ENCODE measurements at places on chromosomes 1 and 21. TPM values are rescaled to one million over a fixed set of nuclear protein-coding genes. Genes with fewer than 3 reads are reported as not detected.

Gene ZNF697
- total RNA-seq = 4.5 TPM

- DNase-seq = no peak
Observed at GRCh38 chr1:156379420-156380165, 10.6 kb downstream of the RHBG start.

Gene CYP2J2
- total RNA-seq = not detected

Gene PTPN14
- 8.9 TPM for total RNA-seq

Gene USH2A
- not detected for total RNA-seq

Gene THEM4
- not detected for total RNA-seq

Gene CCDC30
- total RNA-seq = 0.49 TPM

DNA sequence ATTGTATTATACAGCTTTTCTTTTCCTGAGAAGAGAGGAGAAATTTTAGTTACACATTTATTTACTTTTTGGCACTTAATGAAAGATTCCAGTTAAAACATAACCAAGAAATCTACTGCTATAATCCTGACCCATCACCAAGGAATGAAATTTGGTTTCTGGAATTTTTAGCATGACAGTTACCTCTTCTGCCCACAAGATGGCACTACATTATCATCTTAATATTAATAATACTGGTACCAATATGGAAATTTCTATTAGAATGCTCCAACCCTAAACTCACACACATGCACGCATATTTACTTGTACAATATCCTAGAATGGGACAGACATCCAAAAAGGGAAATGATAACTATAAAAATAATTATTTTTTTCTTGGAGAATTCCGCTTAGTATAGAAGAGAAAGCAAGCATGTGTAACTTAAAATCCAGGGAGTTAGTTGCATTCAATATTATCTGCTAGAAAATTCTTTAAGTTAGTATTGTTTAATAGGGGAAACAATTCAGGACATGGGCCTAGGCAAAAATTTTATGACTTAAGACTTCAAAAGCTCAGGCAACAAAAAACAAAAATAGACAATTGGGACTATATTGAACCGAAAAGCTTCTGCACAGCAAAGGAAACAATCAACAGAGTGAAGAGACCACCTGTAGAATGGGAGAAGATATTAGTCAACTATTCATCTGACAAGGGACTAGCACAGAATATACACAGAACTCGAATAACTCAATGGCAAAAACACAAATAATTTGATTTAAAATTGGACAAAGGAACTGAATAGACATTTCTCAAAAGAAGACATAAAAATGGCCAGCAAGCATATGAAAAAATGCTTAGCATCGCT is 37.4 kb downstream of the MAP3K21 start:
- DNase-seq = peak; percentile 52

DNA sequence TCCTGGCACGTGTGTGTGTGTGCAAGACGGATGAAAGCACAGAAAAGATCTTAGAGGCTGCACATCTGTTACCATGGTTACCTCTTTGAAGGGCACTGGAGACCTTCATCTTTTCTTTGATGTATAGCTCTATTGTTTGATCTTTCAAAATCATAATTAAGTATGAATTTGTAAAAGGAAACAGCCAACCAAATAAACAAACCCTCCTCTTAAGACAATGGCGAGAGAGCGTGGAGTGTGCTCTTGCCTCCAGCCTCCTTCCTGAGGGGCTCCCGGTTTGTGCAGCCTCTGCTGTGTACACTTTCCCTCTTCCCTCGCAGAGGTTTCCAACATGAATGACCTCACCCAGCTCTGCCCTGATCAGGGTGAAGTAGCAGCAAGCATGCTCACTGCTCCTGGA is 27.9 kb downstream of the CACNA1S start:
- no peak for DNase-seq

DNA sequence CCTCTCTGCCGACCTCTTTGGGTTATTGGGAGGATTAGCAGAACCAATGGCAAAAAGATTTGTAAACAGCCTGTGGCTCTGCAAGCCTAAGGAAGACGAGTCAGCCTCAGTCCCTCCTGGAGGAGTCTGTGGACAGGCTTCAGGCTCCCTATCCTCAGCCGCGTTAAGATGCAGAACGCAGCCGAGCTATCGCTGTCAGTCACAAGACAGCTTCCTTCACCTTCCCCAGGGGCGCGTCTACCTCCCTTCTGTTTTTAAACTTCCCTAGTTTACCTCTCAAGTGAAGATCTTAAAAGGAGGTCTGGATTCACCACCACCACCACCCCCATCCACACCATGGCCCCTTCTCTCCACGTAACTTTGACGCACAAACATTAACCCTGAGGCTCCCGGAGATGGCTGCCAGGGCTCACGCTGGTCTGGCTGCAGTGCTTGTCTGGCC is 738 bp downstream of the CAMK1G start:
- peak; percentile 26 for DNase-seq

- peak; percentile 79 for DNase-seq
Observed at GRCh38 chr1:61869691-61870109, 127.4 kb downstream of the PATJ start.

GRCh38 chr21:46172863-46173528 is 11.3 kb downstream of the SPATC1L start:
- no peak for DNase-seq

GRCh38 chr1:60762911-60763310 is 319.4 kb upstream of the NFIA start:
- DNase-seq = no peak

All from G401 (cell line).